ENCODE measurements at places on chromosomes 5 and 9.
A peak's percentile ranks its signal among the peaks of the same experiment; 100 is the strongest.

DNA sequence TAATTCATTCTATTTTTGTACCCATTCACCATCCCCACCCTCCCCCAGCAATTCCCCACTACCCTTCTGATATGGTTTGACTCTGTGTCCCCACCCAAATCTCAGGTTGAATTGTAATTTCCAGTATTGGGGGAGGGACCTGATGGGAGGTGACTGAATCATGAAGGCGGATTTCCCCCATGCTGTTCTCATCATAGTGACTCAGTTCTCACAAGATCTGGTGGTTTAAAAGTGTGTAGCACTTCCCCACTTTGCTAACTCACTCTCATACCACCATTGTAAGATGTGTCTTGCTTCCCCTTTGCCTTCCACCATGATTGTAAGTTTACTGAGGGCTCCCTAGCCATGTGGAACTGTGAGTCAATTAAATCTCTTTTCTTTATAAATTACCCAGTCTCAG is 25.9 kb upstream of the TESK1 start:
- DNase-seq = no peak

GRCh38 chr5:170353011-170353761 is 36.0 kb downstream of the KCNMB1 start:
- DNase-seq = no peak

DNA sequence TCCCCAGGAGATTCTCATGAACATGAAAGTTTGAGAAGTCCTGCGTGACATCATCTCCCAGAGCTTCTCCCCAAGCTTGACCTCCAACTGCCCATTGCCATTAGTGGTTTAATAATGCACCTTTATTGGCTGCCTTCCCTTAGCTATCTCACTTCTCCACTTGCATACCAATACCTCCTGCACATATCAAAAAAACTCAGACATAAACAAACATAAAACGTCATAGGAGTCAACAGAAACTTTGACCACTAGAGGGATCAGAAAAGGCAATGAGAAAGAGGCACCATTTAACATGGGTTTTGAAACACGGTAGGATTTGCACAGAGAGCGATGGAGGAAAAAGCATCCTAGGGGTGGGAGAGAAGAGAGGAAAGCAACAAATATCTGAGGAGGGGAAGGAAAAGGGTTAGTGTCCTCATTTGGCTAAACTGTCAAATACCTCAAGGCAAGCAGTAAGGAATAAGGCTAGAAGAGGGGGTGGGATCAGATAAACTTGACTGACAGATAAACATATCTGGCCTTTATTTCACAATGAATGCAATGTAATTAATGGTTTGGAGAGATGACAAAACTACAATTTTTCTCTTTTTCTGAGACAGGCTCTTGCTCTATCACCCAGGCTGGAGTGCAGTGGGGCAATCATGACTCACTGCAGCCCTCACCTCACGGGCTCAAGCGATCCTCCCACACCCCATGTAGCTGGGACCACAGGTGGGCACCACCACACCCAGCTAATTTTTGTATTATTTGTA is 27.0 kb downstream of the GNAQ start:
- DNase-seq = no peak

- DNase-seq = no peak
Observed at GRCh38 chr5:87190687-87191086, 77.0 kb upstream of the RASA1 start.

- no peak for DNase-seq
Observed at GRCh38 chr9:121364077-121364476, 6.0 kb downstream of the STOM start.

DNA sequence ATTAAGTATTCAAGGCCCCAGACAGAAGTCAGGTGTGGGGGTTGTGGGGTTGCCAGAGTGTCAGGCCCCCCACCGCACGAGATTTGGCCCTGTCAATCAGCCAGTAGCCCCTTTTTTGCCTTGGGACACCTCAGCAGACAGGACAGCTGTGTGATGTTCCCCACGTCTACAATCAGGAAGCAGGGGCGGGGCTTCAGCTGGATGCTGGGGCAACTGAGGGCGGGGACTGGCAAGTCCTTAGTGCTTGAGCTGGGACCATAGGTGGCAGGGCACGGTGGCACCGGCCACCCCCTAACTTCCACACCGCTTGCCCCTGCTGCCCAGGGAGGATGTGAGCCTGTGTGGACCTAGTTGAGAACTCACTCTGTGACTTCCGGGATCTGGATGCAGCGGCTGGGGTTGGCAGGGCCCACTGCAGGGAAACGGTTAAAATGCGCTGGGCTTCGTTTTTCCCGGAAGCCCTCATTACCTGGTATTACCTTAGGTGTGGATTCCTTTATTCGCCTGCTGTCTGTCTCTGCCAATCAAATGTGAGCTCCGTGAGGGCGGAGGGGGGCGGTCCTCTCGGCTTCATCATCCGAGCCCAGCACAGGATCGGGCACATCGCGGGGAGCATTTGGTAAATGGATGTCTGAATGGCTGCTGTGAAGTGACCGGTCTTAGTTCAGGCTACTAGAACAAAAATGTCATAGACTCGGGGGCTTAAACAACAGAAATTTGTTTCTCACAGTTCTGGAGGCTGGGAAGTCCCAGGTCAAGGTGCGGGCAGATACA is 7.5 kb upstream of the GTF3C5 start:
- no peak for DNase-seq

GRCh38 chr9:124468061-124468740 is 17.9 kb downstream of the ADGRD2 start:
- no peak for DNase-seq

GRCh38 chr5:8094304-8094703 is 225.4 kb downstream of the MTRR start:
- no peak for DNase-seq

GRCh38 chr9:93964685-93965084 is 9.5 kb upstream of the BARX1 start:
- DNase-seq = no peak

- no peak for DNase-seq
Observed at GRCh38 chr5:91864962-91865361, 481.8 kb upstream of the ARRDC3 start.

DNA sequence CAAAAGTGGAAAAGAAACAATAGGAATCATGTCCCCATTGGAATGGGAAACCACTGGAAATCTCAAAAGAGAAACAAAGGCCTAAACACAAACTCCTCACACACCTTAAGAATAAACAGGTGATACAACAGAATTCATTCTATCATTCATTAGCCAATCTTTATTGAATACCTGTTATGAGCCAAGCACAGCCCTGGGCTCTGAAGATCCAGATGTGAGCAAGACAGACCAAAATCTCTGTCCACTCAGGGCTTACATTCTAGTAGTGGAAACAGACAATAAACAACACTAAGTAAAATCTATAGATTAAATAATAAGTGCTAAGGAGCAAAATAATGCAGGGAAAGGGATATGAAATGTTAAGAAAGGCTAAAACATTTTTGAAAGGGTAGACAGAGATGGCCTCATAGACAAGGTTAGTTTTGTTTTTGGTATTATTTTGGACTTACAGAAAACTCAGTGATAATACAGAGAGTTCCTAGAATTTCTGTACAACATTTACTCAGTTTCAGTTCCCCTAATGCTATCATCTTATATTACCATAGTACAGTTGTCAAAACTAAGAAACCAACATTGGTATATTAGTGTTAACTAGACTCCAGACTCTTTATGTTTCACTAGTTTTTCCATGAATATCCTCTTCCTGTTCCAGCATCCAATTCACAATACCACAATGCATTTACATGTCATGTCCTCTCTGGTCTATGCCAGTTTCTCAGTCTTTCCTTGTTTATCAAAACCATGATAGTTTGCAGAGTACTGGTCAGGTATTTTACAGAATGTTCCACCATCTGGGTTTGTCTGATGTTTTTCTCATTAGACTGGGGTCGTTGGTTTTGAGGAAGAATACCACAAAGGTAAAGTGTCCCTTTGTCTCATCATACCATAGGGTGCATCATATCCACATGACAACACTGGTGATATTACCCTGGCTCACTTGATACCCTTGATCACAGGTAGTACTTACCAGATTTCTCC is 103.7 kb downstream of the SIL1 start:
- no peak for DNase-seq

GRCh38 chr5:40374853-40375252 is 304.9 kb upstream of the PTGER4 start:
- DNase-seq = no peak

GRCh38 chr9:136074706-136075105 is 20.4 kb downstream of the NACC2 start:
- DNase-seq = no peak

DNA sequence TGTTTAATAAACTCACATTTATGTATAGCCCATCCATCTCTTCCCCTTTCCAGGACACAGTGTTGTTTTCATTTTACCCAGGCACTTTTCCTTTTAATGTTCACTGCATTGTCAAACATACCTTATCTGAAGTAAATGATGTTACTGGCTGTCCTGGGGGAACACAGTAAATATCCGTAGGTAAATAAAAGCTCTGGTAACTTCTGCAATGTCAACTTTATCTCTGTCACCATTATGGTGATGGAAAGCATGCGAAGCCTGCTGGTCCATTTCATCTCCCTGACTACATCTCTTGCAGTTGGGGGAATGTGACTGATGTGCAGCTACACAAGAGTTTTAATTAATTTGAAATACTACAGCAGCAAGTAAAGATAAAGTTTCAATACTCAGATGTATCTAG is 1162.1 kb upstream of the SEMA6A start:
- no peak for DNase-seq

- DNase-seq = no peak
Observed at GRCh38 chr9:88527618-88528017, 7.4 kb upstream of the NXNL2 start.

GRCh38 chr5:168184103-168184502 is 107.3 kb upstream of the WWC1 start:
- DNase-seq = no peak

- peak; percentile 50 for DNase-seq
Observed at GRCh38 chr9:20552874-20553557, 69.3 kb downstream of the MLLT3 start.

DNA sequence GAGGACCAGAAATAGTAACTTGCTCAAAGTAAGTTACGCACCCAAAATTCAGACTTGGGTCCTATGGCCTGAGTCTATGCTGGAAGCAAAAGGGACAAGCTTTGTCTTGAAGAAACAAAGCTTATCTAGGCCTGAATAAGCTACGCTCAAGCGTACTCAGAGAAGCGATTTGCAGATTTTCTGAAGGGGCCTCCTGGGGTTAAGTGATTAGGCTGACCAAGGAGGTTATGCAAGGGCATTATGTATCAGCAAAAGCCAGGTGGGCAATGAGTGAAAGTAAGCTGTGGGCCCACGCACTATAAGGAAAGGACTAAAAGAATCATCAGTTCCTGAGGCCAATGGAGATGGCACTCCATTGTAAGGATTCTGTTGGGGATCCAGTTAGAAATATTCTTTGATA is 122.1 kb downstream of the SNX18 start:
- no peak for DNase-seq

DNA sequence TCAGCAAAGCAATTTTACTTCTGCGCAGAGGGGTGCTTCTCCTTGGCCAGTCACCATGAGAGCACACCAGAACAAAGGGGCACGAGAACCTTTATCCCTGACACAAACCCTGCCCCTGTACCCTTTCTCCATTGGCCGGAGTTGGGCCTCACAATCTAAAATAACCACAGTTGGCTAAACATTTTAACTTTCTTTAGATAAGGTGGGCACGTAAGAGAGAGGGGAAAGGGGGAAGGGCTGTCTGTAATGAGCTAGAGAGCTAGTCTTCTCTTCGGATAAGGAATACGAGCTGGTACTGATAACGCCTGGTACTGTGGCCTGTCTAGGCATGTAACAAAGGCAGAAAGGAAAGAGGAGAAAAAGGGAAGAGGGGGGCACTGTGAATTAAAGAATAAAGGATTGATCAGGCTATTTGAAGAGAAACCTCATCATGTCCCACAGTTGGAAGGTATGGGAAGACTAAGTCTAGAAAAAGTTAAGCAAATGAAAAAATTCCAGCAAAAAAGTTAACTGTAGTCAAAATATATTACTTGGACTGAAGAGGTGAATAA is 1.8 kb upstream of the IARS1 start:
- no peak for DNase-seq

DNA sequence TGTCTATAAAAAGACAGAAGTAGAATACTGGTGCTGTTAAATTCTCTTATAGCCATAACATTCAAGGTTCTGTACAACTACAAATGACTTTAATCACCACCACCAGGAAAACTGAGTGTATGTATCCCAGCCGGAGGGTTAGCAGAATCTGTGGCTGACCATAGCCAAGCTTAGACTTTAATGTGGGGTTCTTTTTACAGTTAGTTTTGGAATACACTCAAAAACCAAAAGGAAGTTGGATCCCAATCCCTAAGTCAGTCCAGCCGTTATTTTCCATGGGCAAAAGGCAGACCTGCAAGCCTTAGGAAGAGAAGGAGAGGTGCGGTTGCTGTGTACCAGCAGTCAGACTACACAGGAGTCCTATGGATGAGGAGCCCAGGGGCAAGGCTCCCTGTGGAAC is 179.8 kb downstream of the ENC1 start:
- DNase-seq = no peak

DNA sequence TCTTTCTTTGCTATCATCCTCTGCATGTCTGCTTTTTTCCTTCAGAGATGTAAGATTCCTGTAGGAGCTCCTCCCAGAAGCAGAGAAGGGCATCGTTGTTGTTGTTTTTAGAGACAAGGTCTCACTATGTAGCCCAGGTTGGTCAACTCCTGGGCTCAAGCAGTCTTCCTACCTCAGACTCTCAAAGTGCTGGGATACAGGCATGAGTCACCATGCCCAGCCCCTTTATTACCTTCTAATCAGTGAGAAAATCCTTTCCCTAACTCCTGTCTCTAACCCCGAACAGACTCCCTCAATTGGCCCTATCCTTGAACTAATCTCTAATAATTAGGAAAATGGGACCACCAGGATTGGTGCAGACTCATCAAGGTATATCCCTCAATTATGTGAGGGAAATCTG is 64.4 kb downstream of the GALNT10 start:
- no peak for DNase-seq

- DNase-seq = peak; percentile 77
Observed at GRCh38 chr5:82886911-82887310, 190.3 kb downstream of the TMEM167A start.

- no peak for DNase-seq
Observed at GRCh38 chr5:138949223-138949574, 74.1 kb upstream of the LRRTM2 start.

- no peak for DNase-seq
Observed at GRCh38 chr5:96338624-96339415, 94.2 kb downstream of the PCSK1 start.

GRCh38 chr9:116387934-116388698 is 234.5 kb downstream of the PAPPA start:
- no peak for DNase-seq

- peak; percentile 78 for DNase-seq
Observed at GRCh38 chr5:18553269-18553668, 919.0 kb downstream of the TAF11L14 start.

DNA sequence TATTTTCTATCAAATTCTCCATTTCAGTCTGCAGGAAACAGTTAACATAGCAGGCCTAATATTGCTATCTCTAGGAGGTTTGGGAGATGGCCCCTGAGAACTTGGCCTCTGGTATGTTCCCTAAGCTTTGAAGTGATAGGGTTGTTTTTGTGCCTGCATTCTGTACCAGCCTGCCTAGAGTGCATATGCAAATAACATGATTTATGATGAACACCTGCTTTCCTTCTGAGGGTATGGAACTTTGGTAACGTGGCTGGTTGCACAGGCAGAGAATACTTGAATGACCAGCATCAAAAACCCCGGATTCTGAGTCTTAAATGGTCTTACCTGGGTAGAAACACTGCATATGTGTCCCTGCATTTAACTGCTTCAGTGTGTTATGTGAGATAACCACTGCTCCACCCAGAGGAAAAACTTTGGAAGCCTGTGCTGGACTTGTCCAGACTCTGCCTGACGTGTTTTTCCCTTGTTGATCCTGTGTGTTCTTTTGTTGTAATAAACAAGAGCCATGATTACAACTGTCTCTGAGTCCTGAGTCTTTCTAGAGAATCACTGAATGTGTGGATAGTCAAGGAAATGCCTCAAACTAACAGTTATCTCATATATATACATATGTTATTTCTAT is 111.3 kb upstream of the ABCA1 start:
- no peak for DNase-seq

Measured in astrocyte (in vitro differentiated cells and primary cell).